ENCODE measurements at places on chromosomes 4 and X.

DNA sequence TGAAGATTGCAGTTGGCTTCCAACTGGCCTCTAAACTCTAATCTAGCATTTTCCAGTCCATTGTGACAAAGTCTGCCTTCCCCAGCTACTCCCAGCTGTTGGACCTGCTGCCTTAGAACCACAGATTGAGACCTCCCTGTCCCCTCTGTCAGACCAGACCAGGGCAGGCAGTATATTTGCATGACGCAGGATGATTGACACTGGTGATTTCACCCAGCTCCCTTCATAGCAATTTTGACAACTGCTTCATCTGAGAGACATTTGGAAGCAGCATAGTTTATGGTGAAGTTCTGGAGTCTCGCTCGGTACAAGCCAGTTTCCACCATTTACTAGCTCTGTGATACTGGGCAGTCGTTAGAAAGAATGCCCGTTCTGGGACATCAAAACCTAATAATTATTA is 2.5 kb downstream of the CYP4V2 start:
- DNase-seq, result no peak

- peak; percentile 62 for DNase-seq
These were observed 25.3 kb upstream of the CLDN24 start for GRCh38 chr4:183347566-183347965.

GRCh38 chr4:110032603-110033002 is 119.9 kb downstream of the EGF start:
- peak; percentile 20 for DNase-seq

- peak; percentile 33 for DNase-seq
These were observed 3.3 kb upstream of the SUPT20HL1 start for GRCh38 chrX:24357106-24357505.

DNA sequence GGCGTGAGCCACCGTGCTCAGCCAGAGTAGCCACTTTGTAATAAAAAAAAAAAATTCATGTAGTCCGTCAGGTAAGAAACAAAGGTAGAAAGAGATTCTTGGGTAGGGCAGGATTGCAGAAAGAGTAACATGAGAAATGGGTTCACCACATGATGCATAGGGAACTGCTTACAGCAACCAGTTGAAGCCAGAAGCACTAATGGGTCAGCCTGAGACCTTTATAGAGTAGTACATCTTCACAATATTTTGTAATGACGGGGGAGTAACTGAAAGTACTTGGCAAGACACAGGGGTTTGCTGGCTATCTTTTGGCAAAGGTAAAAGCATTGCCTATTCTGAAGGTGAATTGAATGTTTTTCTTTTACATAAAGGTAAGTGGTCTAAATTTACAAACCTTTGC is 29.1 kb downstream of the FAM193A start:
- DNase-seq, result no peak

DNA sequence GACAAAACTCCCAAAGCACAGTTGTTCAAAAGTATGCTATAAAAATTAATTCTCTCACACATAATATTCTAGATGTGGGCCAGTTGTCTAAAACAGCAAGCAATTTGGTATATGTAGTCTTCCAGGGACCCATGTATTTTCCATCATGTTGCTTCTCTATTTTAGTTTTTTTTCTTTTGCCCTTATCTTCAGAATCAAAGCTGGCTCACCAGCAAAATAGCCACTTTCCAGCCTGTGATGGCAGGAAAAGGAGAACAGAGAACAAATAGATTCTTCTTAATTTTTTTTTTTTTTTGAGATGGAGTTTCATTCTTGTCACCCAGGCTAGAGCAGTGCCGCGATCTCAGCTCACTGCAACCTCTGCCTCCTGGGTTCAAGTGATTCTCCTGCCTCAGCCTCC is 680.8 kb upstream of the TENM3 start:
- DNase-seq, result no peak

DNA sequence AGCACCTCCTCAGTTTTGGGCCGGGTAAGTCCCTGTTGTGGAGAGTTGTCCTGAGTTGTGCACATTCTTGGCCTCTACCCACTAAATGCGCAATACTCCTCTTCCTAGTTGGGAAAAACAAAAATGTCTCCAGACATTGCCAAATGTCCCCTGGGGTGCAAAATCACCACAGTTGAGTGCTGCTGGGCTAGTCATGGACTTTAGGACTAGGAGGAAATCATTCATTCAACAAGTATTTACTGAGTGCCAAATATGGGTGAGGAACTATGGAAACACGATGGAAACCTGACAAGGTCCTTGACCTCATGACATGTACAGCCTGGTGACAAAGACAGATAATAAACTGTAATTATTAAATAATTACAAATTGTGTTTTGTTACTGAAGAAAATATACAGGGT is 71.6 kb downstream of the STX18 start:
- no peak for DNase-seq

DNA sequence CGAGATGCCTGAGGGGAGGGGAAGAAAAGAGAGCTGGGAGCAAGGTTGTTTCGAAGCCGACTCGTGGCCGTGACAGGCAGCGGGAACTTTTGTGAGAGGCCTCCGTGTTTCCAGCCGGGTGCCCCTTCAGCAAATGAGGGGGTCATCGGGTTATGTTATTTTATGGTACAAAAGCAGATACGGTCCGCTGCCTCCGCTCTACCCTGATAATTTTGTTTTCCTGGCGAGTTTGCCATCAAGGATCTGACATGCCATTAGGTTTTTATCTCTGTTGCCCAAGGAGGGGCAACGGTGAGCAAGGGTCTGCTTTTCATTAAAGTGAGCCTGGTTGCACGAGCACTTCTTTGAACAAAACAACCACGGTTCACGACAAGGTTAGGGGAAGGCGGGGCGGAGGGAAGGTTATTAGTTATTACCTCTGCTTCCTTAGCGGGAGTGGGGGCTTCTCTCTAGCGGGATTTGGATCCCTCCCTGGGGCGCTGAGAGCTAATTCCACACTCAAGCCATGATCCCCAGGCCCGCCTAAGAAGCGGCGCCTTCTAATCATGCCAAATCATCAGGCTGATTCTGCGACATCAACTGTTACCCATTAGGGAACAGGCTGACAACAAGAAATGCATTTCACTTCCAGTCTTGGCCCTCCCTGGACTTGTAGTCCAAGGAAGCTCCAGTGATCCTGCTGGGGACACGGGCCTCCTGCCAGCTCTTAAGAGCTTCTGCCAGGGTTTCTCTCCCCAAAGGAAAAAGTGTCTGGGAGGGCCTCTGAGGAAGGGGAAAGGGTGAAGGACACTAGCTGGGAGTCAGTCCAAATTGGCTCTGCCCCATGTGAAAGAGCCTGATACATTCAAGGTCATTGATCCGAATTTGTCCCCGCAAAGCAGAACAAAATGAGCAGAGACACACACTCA is 617.7 kb downstream of the MID1IP1 start:
- no peak for DNase-seq

DNA sequence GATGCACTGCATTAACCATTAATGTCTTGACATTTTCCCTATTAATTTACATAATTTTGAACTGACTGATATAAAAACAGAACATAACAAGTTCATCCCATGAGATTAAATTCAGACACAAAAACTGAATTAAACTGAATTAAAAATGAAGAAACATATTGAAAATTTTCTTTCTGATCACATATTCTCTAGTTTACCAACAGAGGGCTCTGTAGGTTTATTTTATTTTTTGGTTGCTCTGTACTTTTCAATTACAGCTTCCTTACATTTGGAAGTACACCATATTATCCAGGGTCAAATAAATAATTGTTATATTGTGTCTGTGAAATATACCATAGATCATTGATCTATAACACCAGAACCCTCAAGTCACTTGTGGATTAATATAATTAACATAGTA is 27.3 kb upstream of the CT83 start:
- DNase-seq, result no peak

DNA sequence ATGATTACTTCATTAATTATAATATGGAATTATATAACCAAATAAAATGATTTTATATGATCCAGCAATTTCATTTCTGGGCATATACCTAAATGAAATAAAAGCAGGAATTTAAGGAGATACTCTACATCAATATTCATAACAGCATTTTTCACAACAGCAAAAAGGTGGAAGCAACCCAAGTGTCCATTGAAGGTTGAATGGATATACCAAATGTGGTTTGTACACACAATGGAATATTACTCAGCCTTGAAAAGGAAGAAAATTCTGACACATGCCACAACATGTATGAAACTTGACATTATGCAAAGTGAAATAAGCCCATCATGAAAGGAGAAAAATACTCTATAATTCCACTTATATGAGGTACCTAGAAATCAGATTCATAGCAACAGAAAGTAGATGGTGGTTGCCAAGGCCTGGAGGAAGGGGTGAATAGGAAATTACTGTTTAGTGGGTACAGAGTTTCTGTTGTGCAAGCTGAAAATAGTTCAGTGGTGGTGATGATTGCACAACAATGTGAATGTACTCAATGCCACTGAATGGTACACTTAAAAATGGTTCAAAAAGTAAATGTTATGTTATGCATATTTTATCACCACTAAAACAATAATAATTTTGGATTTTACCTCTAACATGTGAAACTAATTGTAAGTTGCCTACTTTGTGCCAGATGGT is 471.5 kb downstream of the SPRY1 start:
- DNase-seq, result no peak

- no peak for DNase-seq
These were observed 687.3 kb upstream of the ACTRT1 start for GRCh38 chrX:128739539-128739938.

DNA sequence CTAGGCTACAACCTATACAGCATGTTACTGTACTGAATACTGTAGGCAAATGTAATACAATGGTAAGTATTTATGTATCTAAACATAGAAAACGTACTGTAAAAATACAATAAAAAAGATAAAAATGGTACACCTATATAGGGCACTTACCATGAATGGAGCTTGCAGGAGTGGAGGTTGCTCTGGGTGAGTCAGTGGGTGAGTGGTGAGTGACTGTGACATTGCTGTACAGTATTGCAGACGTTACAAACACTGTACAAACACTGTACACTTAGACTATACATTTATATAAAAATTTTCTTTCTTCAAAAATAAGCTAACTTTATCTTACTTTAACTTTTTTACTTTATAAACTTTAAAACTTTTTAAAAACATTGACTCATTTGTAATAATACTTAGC is 190.3 kb upstream of the NR3C2 start:
- DNase-seq, result no peak

DNA sequence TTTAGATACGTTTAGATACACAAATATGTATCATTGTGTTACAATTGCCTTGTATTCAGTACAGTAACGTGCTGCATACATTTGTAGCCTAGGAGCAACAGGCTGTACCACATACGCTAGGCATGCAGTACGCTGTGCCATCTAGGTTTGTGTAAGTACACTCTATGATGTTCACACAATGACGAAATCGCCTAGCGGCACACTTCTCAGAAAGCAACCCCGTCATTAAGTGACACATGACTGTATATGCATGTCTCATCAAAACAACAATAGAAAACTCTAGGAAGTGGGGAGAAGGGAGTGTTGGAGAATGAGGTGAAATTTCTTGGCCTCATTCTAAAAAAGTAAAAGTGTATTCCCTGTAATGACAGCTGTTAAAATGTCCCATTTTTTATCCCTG is 32.7 kb downstream of the CCDC149 start:
- DNase-seq, result no peak

- DNase-seq, result peak; percentile 87
These were observed 2.0 kb upstream of the THAP9 start for GRCh38 chr4:82898322-82899243.

DNA sequence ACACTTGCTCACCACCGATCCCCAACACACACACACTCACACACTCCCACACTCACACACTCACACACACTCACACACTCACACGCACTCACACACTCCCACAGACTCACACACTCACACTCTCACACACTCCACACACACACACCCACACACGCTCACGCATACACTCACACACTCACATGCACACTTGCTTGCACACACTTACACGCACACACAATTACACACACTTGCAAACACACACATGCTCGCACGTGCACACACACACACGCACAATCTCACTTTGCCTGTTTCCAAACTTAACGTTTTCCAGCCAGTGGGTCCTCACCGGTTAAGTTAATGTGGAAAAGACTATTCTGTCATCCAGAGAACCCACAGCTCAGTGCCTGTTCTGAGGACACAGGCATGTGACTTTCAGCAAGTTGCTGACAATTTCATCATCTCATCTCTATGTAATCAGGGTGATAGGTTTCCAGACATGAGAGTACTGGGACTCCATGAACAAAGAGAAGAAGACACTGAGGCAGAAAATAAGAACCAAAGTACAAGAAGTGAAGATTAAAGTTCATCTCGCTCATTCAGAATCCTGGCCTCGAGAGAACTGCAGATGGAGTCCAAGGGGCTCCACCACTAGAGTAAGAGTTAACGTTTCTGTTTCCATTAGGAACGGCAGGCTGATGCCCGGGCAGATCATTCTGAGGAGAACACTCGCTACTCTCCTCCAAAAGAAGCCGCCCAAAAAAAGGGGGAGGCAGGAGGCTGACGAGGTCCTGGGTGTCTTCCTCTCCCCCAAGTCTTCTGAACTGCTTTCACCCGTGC is 153.2 kb upstream of the FRG1 start:
- peak; percentile 17 for DNase-seq

DNA sequence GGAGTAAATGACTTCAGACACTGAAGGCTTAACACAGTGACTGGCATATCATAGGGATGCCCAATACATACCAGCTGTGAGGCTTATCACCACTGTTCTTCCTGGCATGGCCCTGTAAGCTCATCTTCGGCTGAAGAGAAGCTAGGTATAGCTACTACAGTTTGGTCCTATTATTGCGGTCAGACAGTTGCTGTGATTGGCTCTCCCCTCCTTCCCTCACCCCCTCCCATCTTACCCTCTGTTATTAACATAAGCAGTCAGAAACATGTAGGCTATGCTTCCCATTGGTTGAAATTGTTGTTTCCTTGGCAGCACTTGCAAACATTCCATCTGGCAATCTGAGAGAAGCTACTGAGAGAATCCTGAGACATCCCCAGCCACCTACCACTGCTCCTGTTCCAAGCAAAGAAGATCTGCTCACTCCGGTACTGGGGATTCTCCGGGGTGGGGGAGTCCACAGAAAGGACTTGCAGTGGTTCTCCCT is at the start of gene AKAP14:
Gene AKAP14, plus strand, starts transcription at position 51 of the 484 bp plus-strand sequence. CDS start 7,331 bp downstream, outside the sequence.
- no peak for DNase-seq

DNA sequence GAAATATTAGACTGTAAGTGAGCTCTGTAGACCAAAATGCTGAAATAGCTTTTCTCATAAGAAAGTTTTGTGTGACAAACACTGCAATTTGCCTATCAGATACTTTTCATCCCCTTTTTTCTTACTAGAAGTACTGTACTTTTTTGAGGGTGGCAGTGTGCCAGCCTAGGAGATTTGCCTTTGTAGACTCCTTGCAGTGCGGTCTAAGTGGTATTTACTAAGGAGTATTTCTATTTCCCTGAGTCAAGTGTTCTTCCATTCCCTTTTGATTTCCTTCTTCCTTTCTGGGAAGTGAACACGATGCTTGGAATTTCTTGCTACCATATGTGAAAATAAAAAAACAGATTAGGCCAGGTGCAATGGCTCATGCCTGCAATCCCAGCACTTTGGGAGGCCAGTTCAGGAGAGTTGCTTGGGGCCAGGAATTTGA is 34.6 kb downstream of the PDLIM5 start:
- DNase-seq, result peak; percentile 26

GRCh38 chrX:39826813-39827543 is 270.8 kb downstream of the BCOR start:
- DNase-seq, result no peak

All from fibroblast of skin of right quadriceps (primary cell).